ENCODE measurements at places on chromosomes 6 and 20. TPM values are rescaled to one million over a fixed set of nuclear protein-coding genes. Genes with fewer than 3 reads are reported as not detected.

GRCh38 chr20:2224368-2224639, 71.5 kb upstream of the TGM3 start:
- no peak for DNase-seq
- H3K4me3 ChIP-seq = no peak overlapping the region
- no peak overlapping the region for H3K27ac ChIP-seq

GRCh38 chr20:50743087-50743486, 11.7 kb downstream of the PARD6B start:
- H3K27ac ChIP-seq = peak overlapping the region; percentile 76
- H3K4me1 ChIP-seq = peaks cover 75% of the 10 kb centered on the region
- no peak overlapping the region for H3K4me3 ChIP-seq
- DNase-seq = no peak
- H3K36me3 ChIP-seq = no peaks in the 10 kb centered on the region

GRCh38 chr6:135195522-135195921, 14.4 kb downstream of the MYB start:
- H3K36me3 ChIP-seq = no peaks in the 10 kb centered on the region
- H3K27ac ChIP-seq = no peak overlapping the region
- no peaks in the 10 kb centered on the region for H3K4me1 ChIP-seq
- H3K27me3 ChIP-seq = no peaks in the 10 kb centered on the region

GRCh38 chr6:52130440-52130839, 43.0 kb upstream of the PKHD1 start:
- no peak overlapping the region for H3K27ac ChIP-seq
- no peaks in the 10 kb centered on the region for H3K36me3 ChIP-seq
- no peak for DNase-seq

- H3K4me3 ChIP-seq = no peak overlapping the region
- no peak for DNase-seq
- no peak overlapping the region for H3K27ac ChIP-seq
- H3K4me1 ChIP-seq = no peaks in the 10 kb centered on the region
These were observed 1338.0 kb upstream of the EYS start for GRCh38 chr6:67045076-67045475.

DNA sequence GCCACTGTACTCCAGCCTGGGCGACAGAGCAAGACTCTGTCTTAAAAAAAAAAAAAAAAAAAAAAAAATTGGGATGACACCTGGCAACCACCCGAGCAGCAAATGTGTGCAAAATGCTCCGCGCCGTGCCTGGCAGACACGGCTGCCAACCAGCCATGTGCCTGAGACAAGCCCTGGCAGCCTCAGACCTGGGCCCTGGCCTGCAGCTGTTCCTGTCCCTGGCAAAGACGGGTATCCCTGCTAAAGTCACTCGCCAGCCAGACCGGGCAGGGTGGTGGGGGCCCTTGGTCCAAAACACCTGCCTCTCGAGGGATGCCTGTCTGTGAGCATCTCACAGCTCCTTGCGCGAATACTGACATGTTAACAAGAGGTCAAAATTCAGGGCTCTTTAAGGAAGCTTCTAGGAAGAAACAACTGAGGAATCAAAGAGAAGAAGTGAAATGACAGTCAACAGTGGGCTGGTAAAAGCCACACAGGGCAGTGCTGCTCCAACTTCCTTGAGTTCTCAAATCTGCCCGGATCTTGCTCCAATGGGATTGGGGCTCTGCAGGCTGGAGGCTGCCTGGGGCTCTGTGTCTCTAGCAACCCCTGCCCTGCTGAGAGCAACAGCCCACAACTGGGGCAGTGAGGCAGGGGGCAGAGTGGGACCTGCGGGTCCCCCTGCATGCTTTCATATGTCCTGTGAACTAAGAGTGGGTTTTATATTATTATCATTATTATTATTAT, 53.4 kb downstream of the SYTL3 start:
- H3K27ac ChIP-seq = peak overlapping the region; percentile 61
- H3K4me3 ChIP-seq = no peak overlapping the region
- DNase-seq = no peak
- H3K4me1 ChIP-seq = peaks cover 33% of the 10 kb centered on the region
- H3K36me3 ChIP-seq = no peaks in the 10 kb centered on the region

GRCh38 chr6:158487495-158487894, 72.4 kb upstream of the TMEM181 start:
- H3K27me3 ChIP-seq = no peaks in the 10 kb centered on the region
- H3K4me1 ChIP-seq = no peaks in the 10 kb centered on the region
- no peak overlapping the region for H3K4me3 ChIP-seq
- DNase-seq = no peak
- no peak overlapping the region for H3K27ac ChIP-seq
- H3K36me3 ChIP-seq = no peaks in the 10 kb centered on the region

DNA sequence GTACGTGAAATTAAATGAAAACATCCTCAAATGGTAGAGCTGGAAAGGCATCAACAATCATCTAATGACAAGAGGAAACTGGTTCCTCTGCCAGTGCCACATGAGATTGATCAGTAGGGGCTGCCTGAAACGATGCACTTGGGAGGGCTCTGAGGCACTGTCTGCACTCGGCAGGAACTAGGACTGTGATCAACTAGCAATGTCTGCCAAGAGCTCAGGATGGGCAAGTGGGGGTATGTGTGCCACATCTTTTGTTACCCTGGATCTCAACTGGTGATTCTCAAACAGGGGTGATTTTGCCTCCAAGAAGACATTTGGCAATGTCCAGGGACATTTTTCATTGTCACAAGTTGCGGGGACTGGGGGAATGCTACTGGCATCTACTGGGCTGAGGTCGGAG, 1.9 kb downstream of the BPIFB6 start:
- peaks cover 24% of the 10 kb centered on the region for H3K27me3 ChIP-seq
- no peak overlapping the region for H3K4me3 ChIP-seq
- no peak overlapping the region for H3K27ac ChIP-seq

DNA sequence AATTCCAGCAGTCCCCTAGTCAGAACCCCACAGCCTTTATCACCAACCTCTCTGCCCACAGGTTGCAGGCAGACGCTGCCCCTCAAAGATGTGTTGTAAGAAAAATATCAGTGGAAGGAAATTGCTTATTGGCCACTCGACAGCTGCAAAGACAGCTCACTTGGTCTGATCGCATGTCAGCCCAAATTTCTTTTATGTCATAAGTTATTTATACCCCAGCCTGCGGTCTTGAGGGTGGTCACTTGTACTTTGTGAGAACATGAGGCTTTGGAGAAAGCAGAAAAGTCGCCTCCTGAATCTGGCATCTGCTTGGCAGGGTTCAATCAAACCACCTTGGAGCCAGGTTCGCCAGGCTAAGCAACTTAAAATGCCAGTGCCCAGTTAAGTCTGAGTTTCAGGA, 236.5 kb upstream of the CDH4 start:
- no peak for DNase-seq
- no peak overlapping the region for H3K4me3 ChIP-seq
- H3K36me3 ChIP-seq = no peaks in the 10 kb centered on the region
- no peak overlapping the region for H3K27ac ChIP-seq

GRCh38 chr20:50395251-50395729, 114.9 kb upstream of the PTPN1 start:
- peaks cover 12% of the 10 kb centered on the region for H3K4me1 ChIP-seq
- H3K27ac ChIP-seq = no peak overlapping the region
- DNase-seq = no peak
- no peaks in the 10 kb centered on the region for H3K36me3 ChIP-seq
- H3K27me3 ChIP-seq = no peaks in the 10 kb centered on the region

GRCh38 chr6:38638941-38639497, 710 bp downstream of the BTBD9 start:
- DNase-seq = peak; percentile 77
- no peaks in the 10 kb centered on the region for H3K36me3 ChIP-seq
- H3K27ac ChIP-seq = peak overlapping the region; percentile 98
- peaks cover 11% of the 10 kb centered on the region for H3K4me1 ChIP-seq
- no peaks in the 10 kb centered on the region for H3K27me3 ChIP-seq

- peak within 1 kb of the TSS; percentile 67 for H3K27ac ChIP-seq
- H3K36me3 ChIP-seq = no peaks in the 10 kb centered on the region
- no peaks in the 10 kb centered on the region for H3K27me3 ChIP-seq
- DNase-seq = peak; percentile 52
- peak within 1 kb of the TSS; percentile 83 for H3K4me3 ChIP-seq
These were observed at the start of gene PRICKLE4 for GRCh38 chr6:41780551-41781365. PRICKLE4 (plus strand) TSS chr6:41780782; CDS start chr6:41783474, 2,692 bp downstream.

DNA sequence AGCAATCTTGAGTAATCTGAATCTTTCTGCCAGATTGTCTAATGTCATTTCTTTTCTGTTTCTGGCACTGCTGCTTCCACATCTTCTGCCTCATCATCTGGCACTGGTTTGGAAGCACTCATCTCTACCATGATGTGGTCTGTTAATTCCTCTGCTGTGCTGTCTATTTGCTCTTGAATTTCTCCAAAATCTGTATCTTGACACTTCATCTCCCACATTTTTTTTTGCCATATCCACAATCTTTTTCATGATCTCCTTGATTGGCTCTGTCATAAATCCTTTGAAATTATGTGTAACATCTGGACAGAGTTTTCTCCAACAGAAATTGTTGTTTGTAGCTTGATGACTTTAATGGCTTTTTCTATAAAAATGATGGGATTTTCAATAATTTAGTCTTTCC, 417.8 kb upstream of the MANEA start:
- H3K27me3 ChIP-seq = no peaks in the 10 kb centered on the region
- no peaks in the 10 kb centered on the region for H3K4me1 ChIP-seq
- no peak for DNase-seq
- no peaks in the 10 kb centered on the region for H3K36me3 ChIP-seq
- no peak overlapping the region for H3K4me3 ChIP-seq

DNA sequence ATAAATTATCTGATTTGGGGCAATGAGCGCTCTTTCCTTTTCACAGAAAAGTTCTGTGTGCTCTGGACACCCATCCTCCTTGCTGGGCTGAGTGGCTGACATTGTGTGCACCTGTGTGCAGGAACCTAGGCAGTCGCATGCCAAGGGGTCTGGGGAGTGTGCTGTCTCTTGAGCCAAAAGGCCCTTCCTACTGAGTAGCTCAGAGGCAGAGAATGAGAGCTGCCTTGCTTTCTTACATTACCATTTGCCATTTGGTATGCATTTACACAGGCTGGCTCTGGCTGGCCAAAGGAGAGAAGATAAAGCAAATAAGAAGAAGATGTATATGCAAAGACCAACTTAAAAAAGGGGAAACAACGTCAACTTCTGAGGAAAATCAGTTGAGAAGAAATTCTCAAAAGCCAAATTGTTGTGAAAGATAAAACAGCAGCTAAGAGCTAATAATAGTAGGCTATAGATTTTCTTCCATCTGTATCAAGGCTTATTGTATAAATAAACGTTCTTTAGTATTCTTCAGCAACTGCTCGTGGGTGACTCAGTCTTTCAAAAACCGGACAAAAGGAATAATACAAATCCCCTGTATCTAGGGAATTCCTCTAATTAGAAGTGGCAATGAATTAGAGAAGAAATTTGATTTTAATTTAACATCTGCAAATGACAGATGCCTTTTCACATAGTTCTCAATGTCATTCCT, 121.9 kb downstream of the INSM1 start:
- DNase-seq = no peak
- H3K27me3 ChIP-seq = no peaks in the 10 kb centered on the region
- no peaks in the 10 kb centered on the region for H3K36me3 ChIP-seq
- H3K27ac ChIP-seq = no peak overlapping the region

GRCh38 chr20:4720977-4721349, 746 bp upstream of the PRND start:
- H3K4me1 ChIP-seq = peaks cover 6% of the 10 kb centered on the region
- H3K36me3 ChIP-seq = no peaks in the 10 kb centered on the region
- no peak overlapping the region for H3K4me3 ChIP-seq

DNA sequence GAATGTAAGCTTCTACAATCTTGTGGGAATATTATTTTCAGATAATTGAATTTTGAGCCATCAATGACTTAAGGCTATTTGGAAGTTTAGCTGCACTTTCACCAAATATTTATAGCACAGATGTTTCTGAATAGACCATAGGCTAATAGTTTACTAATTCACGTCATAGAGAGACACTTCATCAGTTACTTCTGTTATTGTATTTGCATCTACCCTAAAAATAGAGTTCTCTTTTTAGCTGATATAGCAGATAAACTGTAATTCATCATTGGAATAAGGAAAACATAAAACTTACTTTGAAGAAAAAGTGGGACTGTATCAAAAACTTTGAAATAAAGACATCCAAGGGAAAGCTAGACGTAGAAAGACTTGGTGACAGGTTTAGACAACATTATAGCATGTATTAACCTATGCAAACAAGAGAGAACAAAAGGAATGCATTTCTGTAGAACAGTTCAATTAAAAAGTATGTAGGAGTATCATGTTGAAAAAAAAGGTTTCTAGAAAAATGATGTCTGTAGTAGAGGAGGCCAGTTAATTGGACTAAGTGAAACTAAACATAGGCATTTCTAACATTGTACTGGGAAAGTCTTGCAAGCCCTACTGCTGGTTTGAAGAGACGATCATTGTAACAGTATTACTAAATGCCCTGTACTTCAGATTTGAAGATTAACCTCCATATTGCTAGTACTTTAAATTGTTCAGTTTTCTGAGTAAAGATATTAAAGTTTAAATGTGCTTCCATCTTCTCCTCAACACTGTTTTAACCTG, 123.3 kb downstream of the ZFAND3 start:
- DNase-seq = no peak
- no peaks in the 10 kb centered on the region for H3K36me3 ChIP-seq
- no peaks in the 10 kb centered on the region for H3K27me3 ChIP-seq
- no peaks in the 10 kb centered on the region for H3K4me1 ChIP-seq
- no peak overlapping the region for H3K4me3 ChIP-seq

- no peaks in the 10 kb centered on the region for H3K4me1 ChIP-seq
- no peaks in the 10 kb centered on the region for H3K27me3 ChIP-seq
- H3K4me3 ChIP-seq = no peak overlapping the region
- H3K27ac ChIP-seq = no peak overlapping the region
- no peaks in the 10 kb centered on the region for H3K36me3 ChIP-seq
- no peak for DNase-seq
These were observed 116.4 kb upstream of the SASH1 start for GRCh38 chr6:148226284-148226683.

Gene RAD21L1
- total RNA-seq = not detected

Gene LY86
- 0.27 TPM for total RNA-seq

Gene BMP7
- total RNA-seq = 12.8 TPM

Gene ARFGEF3
- total RNA-seq = 3.9 TPM

Gene CDH26
- 2.2 TPM for total RNA-seq

Gene BTN3A1
- 20.4 TPM for total RNA-seq

Gene CCN2
- 147 TPM for total RNA-seq

Gene LHFPL5
- total RNA-seq = not detected

Gene OPRM1
- total RNA-seq = not detected

Gene KHDC1L
- total RNA-seq = not detected

All from hepatocyte (in vitro differentiated cells).